ENCODE measurements at places on chromosomes 1 and 21.

GRCh38 chr1:56300836-56301235, 278.5 kb downstream of the PLPP3 start:
- DNase-seq: no peak

DNA sequence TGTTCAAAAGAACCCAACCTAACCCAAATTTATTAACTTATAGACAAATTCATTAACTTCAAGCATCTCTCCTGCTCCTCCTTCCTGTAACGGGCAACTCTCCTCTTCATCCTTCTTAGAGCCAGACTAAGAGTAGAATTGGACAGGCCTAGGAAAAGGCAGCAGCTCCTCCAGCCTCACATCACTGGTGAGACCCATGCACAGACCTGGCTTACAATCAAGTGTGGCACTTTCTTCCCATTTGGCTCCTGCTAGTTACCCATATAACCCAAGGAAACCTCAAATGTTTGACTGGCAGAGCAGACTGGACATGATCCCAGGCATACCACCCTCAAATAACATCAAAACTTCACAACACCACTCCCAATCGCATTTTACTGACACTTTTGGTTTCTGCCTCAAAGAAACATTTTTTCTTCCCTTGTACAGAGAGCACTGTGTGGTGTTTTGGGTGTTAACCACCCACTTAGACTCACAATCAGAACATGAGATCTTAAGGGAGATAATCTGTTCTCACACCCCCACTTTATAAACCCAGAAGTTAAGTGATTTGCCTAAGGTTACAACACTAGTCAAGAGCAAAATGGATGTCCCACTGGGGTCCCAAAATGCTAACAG, 101.4 kb downstream of the SIPA1L2 start:
- DNase-seq: no peak

DNA sequence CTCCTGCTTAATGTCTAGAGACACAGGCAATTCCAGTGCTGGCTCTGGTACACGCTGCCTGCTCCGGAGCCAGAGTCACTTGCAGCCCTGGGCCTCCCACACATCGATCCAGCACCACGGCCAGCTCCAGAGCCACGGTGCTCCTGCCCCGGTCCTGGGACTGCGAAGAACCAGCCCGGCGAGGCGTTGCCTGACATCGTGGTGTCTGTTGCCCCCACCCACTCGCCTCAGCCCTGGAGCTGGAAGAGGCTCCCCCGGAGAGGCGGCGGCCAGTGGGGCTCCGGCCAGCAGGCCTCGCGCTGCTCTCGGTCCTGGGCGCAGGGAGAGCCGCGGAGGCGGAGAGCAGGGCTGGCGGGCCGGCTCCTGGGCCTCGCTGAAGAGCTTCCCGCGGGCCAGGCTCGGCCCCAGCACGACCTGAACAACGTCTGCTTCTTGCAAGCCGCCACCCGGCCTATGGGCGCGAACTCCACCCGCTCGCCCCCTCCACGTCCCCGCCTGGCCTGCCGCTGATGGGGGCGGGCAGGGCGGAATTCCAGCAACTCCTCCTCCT, 364.8 kb downstream of the CEP170 start:
- no peak for DNase-seq

DNA sequence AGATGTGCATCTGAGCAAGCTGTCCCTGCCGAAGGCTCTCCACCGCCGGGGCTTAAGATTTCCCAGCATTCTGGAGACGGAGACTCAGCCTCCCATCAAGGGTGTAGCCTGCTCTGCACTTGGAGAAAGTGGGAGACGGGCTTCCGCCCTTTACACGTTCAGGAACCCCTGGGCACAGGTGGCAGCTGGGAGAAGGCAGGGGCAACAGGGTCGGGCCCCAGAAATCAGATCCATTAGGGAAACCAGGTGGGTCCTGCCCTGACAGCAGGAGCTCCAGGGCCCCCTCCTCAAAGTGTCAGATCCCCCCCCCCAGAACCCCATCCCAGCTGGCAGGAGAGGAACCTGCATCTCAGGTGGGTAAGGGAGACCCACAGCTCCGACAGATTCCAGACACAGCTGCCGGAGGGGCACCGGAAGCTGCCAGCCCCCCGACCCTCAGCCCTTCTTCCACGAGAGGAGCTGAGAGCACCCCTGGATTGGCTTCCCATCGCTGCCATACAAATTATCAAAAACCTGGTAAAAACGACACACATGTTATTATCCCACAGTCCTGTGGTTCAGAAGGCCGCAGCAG, 236.6 kb downstream of the NPHP4 start:
- DNase-seq: no peak

GRCh38 chr1:8345621-8346415, 27.9 kb downstream of the SLC45A1 start:
- no peak for DNase-seq

- DNase-seq: no peak
Measured at GRCh38 chr1:57424231-57425027, 569 bp upstream of the DAB1 start.

- no peak for DNase-seq
Measured at GRCh38 chr1:164155347-164155746, 403.6 kb upstream of the PBX1 start.

DNA sequence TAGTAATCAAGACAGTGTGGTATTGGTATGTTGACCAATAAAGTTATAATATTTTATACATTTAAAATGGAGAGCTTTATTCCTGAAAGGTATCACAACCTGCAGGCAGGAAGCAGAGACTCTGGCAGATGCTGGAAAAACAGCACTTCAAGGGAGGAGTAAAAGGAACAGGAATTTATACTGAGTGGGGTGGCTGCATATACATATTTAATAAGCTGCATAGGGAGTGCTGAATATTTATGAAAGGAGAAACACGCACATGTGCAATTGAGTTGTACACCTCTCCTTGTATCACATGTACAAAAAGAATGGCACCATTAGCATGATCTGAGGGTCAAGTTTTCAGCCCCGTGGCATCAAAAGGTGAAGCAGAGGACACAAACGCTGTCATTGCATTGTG, 104.9 kb upstream of the PAXBP1 start:
- DNase-seq: no peak

- no peak for DNase-seq
Measured at GRCh38 chr1:221063651-221064050, 184.4 kb downstream of the HLX start.

DNA sequence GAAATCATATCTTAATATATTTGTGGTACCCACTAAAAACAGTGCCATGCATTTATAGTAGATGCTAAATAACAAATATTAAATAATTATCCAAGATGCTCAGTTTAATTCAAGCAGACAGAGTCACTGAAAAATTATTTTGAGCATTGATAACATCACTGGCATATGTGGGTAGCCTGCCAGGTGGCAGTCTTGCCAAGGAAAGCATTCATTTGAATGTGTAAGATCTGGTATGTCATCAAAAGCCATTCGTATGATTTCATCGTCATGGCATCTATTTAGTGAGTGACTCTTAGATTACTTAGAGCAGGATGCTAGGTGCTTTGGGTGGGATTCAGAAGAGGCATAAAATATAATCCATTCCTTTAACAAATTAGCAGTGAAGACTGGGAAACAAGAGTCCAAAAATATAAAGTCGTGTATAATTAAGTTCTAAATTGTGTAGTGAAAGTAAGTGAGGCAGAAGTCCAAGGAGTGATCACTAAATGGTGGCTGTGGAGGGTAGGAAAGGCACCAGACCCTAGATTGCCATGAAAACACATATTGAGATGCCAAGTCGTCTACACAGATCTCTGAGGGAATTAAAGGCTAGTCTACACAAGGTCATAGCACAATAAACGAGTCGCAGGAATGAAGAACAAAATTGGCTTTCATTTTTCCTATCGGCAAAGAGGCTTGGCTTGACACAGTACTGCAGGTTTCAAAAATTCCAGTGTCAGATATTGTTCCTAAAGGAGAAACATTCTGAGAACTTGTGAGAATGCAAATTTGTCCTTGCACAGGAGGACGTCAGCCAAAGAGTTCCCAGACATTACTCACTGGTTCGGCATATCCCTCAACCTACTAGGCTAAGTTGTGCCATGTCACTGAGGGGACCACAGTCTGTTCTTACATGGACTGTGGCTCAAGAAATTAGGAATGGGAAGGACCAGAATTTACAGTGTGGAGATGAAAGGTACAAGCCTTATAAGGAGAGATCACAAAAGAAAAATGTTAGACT, 130.8 kb downstream of the LYPLAL1 start:
- no peak for DNase-seq

- DNase-seq: no peak
Measured at GRCh38 chr1:179038528-179039281, 13.0 kb downstream of the FAM20B start.

- no peak for DNase-seq
Measured at GRCh38 chr21:34969423-34970166, 79.5 kb downstream of the RUNX1 start.

GRCh38 chr1:45394342-45394741, 54.1 kb upstream of the MUTYH start:
- DNase-seq: no peak

GRCh38 chr21:43775795-43776430, at the start of gene CSTB:
TSS of gene CSTB (minus strand) at chr21:43776308. CDS start at chr21:43776269, 39 bp downstream.
- DNase-seq: peak; percentile 33

- no peak for DNase-seq
Measured at GRCh38 chr1:34188418-34188817, 11.7 kb downstream of the C1orf94 start.

GRCh38 chr1:65174585-65174984, 26.6 kb downstream of the AK4 start:
- DNase-seq: peak; percentile 98

- DNase-seq: no peak
Measured at GRCh38 chr21:14869984-14870852, 194.6 kb downstream of the NRIP1 start.

- DNase-seq: no peak
Measured at GRCh38 chr1:167056529-167057231, 33.5 kb downstream of the GPA33 start.

- DNase-seq: peak; percentile 71
Measured at GRCh38 chr1:6259491-6260362, 1.2 kb downstream of the GPR153 start.

- DNase-seq: peak; percentile 59
Measured at GRCh38 chr21:35025206-35026152, 23.6 kb downstream of the RUNX1 start.

DNA sequence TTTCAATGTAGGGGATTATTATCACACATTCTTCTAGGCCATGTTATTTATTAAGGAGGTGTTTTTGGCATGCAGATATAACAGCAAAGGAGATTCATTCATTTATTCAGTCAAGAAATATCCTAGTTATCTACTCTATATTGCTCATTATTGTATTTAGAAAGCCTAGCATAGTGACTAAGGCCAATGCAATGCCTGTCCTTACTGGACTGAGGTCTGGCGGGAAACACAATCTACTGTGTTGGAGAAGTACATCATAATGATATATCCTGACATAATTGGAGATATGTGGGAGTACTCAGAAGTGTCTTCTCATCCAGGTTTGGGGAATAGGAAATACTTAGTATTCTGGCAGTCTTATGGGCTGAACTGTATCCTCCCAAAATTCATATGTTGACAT, 421.5 kb upstream of the USP24 start:
- no peak for DNase-seq

- no peak for DNase-seq
Measured at GRCh38 chr1:193285641-193286040, 99.2 kb upstream of the B3GALT2 start.

DNA sequence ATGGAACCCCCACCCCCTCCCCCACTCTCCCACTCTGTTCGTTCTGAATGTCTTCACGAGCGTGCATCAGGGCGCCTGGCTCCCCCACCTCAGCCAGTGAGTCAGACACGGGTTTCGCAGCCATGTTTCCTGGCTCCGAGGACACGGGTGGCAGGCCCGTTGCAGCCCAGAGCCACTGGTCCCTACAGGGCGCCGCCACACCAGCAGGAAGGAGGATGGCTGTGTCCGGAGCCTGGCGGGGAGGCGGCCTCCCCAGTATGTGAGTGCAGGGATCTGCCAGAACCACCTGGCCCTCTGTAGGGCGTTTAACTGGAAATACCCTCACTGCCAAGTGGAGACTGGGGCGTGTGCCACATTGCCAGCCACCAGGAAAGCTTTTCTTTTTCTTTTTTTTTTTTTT, 18.5 kb downstream of the CSTB start:
- no peak for DNase-seq

DNA sequence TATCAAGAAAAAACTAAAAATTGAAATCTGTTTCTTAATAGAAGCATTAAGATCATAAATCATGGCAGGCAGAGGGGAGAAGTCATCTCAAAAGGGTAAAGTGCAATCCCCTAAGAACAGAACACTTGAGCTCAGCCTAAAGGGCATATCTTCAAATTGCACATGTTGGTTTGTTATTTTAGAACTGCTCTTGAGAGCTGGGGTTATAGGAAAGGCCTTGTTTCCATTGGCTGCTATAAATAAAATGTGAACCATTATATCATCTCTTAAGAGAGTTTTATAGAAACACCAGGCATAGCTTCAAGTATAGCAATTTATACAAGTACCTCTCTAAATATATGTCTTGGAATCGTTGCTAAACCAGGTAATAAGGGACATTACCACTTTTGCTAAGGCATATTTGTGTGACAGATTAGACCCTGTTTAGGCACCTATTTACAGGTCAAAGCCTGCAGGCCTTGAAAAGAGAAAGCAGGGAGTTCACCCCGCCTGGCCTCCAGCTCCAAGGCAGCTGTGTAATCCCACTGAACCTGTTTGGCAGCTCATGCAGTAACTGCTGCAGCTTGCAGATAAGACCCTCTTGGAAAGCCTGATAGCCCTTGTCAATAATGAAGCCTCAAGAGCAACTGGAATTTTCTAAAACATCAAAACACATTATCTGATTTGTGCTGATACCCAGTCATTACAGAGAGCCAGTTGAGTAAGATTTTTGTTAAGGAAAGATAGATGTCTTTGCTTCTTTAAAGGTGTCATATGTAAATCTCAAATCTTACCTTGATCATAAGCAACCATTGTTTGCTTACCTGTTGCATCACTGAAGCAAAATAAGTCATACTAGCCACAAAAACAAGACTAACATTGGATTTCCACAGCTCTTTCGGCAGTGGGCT, 24.2 kb upstream of the SYDE2 start:
- DNase-seq: no peak

GRCh38 chr1:210815641-210816550, 318.1 kb downstream of the KCNH1 start:
- no peak for DNase-seq

DNA sequence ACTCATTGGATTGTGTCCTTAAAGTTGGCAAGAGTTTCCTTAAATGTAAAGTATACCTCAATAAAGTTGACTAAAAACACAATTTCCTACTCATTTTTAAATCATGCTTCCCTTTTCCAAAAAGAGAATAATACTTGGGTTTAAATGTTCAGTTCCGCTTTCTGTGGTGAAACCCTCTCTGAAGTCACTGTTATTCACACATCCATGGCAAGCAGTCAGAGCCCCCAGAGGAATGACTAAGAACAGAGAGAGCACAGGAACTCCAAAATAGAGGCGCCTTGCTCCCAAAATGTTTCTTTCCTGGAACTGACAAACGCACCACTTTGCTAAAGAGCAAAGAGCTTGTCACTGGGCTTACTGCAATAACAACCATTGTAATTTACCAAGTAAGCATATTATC, 142.5 kb downstream of the TIAM1 start:
- peak; percentile 73 for DNase-seq

GRCh38 chr1:180954005-180954800, 41.5 kb downstream of the KIAA1614 start:
- DNase-seq: peak; percentile 42

- no peak for DNase-seq
Measured at GRCh38 chr1:107541412-107541811, 400.6 kb downstream of the NTNG1 start.

- no peak for DNase-seq
Measured at GRCh38 chr1:185096531-185096930, 51.2 kb downstream of the RNF2 start.
